ENCODE measurements at places on chromosomes 11 and 22. TPM values are rescaled to one million over a fixed set of nuclear protein-coding genes. Genes with fewer than 3 reads are reported as not detected.

The MUC5AC gene
- total RNA-seq: not detected

The RELT gene
- 17.0 TPM for total RNA-seq

DNA sequence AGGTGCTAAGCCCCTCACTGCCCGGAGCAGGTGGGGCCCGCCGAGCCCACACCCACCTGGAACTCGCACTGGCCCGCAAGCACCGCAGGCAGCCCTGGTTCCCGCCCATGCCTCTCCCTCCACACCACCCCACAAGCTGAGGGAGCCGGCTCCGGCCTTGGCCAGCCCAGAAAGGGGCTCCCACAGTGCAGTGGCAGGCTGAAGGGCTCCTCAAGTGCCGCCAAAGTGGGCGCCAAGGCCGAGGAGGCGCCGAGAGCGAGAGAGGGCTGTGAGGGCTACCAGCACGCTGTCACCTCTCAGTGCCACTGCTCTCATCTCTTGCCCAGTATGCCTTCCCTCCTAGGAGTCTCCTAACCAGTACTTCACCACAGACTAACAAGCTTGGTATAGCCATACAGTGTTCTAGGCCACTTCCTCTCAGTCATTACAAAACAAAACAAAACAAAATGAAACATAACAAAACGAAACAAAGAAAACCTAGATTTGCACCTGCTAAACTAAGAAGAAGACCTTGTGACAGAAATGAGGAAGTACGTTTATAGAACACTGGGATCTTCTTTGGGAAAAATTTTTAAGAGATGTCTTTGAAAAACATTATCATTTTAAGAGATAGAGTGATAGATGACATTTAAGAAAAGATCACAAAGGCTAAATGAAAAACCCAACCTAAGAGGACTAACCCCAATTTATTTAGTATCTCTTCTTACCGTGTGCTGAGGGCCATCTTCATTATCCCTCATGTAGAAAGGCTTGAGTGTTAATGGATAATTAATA lies 47.7 kb upstream of the GAB2 start:
- no peak for DNase-seq

GRCh38 chr11:79414644-79415317 lies 26.0 kb downstream of the TENM4 start:
- DNase-seq: peak; percentile 75

GRCh38 chr22:23862103-23862502 lies 4.4 kb downstream of the SLC2A11 start:
- DNase-seq: no peak

DNA sequence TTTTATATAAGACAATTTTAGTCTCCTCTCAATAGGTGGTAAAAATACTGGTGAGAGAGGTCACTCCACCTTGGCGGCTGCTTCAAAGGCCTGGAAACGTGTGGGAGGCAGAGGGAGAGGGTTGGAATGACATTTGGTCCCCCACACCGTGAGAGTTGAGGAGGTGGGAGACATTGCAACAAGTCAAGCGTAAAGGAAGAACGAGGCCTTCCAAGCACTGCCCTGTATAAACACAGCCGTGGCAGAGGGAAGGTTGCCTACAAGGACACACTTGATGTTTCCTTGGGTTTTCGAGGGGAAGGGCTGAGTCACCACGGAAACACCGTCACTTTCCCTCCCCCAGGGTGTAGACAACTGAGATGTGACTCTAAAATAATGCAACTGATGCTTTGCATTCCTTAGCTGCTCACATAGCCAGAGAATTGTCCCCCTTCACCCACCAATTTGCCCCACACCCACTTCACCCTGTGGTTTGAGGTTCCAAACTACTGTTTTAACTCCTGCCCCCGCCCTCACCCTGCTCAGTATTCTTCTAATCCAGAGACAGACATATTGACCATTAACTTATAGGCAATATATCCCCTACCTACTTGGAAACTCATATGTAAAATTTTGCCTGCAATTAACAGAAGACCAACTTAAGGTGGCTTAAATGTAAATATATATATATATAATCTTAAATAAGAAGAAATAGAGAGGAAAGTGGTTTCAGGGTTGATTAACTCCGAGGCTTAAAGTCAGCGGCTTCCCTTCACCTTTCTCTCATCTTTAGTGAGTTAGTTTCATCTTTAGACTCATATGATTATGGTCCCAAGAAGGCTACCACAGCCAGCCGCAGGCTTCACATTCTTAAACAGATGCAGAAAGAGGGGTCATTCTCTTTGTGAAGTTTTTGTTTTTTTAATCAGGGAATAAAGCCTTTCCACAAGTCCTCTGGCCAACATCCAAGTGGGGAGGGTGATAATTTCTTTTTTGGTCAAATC lies 54.1 kb upstream of the BDNF start:
- DNase-seq: peak; percentile 63

DNA sequence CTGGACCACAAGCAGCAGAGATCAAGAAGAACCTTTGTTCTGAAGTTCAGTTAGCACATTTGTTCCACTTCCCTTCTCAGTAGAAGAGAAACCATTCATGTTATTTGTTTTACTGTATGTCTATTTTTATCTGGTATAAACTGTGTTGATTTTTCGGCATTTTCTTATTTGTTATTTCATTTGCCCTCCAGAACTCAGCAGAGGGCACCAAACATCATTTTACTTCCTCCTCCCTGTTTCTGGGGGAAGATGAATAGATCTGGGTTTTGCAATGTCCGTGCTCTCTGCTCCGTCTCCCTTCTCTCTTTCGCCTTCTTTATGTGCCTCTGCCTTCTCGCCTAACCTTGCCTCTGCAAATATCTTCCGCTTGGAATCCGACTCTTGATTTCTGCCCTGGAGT lies 366.9 kb downstream of the NTM start:
- DNase-seq: no peak
